ENCODE measurements at places on chromosomes 4 and X.

DNA sequence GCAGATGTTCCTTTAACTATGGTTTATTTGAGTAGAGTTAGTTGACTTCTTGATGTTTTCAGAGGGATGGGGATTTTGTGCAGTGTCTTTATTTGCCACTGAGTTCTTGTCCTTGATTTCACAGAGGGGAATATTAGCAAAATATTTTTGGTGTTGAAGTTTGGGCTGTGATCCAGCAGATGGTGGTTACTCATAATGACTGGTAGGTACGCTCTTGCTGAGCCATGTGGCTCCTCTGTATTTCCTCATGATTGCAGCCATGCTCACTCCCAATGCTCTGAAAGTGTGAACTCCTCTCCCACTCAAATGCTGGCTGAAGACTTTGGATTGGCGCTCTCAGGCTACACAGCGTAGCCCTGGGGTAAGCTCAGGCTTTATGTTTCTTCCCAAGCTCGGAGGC lies 77.7 kb downstream of the KLF8 start:
- no peak for DNase-seq

DNA sequence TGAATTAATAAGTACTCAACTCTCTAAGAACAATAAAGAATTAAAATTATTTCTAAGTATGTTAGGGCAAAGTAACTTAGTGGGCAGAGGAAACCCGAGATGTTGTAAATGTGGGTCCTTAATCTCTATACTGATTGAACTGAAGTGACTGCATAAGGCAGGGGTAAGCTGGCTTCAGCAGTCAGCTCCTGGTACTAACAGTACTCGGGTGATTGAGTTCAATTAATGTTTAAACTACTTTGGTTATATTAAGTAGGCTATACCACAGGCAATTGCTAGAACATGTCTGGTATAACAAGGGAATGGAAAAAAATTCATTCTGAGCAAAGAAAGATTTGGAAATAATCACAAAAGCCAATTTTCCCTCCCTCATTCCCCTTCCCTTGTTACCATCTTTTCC lies 90.7 kb downstream of the LNX1 start:
- DNase-seq, result no peak

DNA sequence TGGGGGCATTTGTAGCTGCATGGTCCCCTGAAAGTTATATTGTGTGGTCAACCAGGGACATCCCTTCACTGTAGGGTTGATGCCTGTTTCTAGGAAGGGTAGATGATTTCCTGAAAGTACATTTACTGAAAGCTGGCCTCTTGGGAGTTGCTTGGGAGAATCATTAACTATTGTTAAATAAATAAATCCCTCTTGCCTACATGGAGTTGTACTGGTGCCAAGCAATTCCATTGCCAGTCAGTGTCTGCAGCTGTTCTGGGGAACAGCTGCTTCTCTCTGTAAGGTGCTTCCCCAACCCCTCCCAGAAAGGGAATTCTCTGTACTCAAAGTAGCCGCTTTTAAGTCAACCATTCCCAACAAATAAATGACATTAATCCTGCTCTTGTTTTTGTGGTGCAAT lies 51.1 kb downstream of the C4orf51 start:
- DNase-seq, result no peak

- DNase-seq, result no peak
These were observed 103.7 kb downstream of the PSAPL1 start for GRCh38 chr4:7330811-7331681.

GRCh38 chr4:64158648-64159326 lies 250.5 kb downstream of the TECRL start:
- peak; percentile 10 for DNase-seq
